ENCODE measurements at places on chromosomes 5 and 9.

- no peak for DNase-seq
Observed at GRCh38 chr9:27626244-27627187, 53.2 kb upstream of the C9orf72 start.

- no peak for DNase-seq
Observed at GRCh38 chr5:14190194-14191164, 47.3 kb downstream of the TRIO start.

DNA sequence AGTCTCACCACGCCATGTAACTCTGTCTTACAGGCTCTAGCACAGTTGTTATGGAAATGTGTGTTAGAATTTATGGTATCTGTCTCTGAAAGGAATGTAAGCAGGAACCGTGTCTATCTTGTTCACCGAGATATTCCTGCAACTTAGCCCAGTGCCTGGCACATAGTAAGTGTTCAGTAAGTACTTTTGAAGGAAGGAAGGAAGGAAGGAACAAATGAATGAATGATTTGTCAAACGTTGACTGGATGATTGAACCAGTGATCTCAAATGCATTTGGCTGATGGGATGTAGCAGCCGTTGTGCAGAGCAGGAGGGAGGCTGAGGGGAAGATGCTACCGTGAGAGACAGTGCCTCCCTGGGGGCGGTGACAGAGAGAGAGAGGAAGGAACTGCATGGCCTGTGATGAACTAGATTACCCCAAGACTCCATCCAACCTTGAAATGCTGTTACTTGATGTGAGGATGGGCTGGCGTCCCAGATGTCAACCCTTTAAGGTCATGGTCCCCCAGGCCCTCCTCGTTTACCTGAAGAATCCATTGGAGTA, 47.5 kb upstream of the PPARGC1B start:
- no peak for DNase-seq

DNA sequence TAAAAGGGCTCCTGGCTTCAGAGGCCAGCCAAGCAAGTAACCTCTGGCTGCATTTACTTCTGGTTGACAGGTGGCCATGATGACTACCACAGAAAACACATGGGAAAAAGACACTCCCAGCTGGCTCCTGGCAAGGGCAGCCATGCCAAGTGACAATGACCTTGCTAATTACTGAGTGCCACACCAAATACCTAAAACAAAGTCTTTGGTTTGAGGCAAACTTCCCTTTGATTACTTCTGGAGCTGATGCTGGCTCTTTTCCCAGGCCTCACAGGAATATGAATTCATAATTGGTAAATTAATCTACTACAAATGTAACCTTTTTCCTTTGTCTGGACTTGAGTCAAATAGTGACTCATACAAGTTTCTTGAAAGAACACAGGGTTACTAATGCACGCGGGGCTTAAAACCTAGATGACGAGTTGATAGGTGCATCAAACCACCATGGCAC, 61.0 kb downstream of the LPAR1 start:
- DNase-seq: no peak

DNA sequence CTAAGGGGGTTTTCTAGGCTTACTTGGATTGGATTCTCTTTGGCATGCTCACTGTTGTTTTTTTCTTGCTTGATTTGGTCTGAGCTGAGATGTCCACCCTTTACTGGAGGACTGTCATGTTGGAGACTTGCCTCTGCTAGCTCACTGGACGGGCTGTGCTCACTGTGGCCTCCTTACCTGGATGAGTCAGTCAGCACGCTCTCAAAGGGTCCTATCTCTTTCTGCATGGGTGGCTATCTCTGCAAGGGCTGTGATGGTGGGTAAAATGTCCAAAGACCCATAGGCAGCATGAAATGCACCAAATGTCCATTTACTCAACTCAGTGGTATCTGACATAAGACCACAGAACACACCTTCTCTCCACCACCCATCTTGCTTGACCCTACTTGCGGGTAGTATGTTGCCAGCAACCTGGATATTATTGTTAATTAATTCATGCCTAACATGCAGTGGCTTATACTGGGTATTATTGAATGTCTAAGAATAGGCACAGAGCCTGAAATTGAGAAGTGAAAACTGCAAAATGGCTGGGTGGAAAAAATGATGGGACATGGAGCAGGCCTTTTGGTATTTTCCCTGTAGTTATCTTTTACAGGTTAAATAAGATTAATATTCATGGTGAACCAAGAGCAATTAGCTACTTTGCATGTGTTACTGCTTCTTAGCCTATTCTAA, 68.9 kb upstream of the TLE1 start:
- DNase-seq: no peak

DNA sequence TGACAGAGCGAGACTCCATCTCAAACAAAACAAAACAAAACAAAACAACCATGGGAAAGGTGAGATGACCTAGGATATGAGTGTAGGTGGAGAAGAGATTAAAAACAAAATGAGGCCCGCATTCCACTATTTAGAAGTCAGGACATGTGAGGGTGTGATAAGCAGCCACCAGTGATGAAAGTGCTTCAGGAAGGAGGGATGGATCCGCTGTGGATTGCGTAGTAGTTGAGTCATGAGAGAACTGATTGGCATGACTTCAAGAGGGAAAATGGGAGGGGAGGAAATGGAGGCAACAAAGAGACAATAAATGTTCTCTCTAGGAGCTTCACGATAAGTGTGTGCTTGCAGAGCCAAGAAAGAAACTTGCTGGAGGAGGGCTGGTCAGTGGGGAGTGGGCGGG, 367.6 kb downstream of the ARL15 start:
- no peak for DNase-seq

- DNase-seq: no peak
Observed at GRCh38 chr9:79973627-79974026, 401.9 kb downstream of the TLE4 start.

DNA sequence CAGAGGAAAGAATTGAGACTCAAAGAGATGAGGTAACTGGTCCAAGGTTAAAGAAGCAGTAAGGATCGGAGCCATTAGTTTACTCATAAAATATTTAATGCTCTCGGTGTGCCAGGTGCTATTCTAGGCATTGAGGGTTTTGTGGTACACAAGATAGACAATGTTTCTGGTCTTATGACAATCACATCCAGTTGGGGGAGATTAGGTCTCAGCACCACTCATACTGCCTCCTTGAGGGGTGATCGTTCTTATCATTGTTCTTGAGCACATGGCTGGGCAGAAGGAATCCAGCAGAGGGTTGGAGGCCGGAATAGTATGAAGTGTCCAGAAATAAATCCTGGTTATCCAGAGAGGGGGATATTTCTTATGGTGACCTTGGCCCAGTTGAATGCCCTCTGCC, 40.7 kb upstream of the LCP2 start:
- DNase-seq: no peak

- no peak for DNase-seq
Observed at GRCh38 chr9:122001491-122002201, 91.5 kb downstream of the TTLL11 start.

- DNase-seq: no peak
Observed at GRCh38 chr5:78591972-78592700, 56.4 kb downstream of the LHFPL2 start.

DNA sequence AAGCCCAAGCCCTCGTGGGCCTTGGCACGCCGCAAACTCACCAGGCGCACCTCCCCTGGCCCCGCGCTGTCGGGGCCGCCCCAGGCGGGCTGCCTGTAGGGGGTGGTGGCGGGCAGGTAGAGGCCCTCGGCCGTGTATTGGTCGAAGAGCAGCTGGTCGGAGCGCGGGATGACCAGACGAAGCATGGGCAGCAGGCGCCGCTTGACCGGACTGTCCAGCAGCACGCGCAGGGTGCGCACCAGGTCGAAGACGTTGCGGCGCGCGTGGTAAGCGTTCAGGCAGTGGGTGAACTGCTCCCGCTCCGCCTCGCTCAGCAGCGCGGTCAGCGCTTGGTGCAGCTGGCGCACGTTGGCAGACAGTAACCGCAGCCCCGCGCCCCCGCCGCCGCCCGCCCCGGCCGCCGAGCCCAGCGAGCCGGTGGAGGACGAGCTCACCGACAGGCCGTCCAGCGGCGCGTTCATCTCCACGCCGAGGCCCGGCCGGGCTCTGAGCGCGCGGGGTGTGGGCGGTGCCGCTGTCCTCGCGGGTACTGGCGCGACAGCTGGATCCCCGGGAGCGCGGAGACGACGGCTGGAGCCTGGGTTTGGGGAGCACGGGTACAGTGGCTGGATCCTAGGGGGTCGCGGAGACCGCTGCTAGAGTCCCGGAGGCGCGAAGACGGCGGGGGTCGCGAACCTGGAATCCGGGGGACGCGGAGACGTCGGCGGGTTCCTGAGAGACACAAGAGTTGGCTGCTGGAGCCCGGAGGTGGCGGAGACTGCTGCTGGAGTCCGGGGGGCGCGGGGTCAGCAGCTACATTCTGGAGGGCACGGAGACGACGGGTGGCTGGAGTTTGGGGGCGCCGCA, 709 bp downstream of the WHRN start:
- DNase-seq: peak; percentile 19

DNA sequence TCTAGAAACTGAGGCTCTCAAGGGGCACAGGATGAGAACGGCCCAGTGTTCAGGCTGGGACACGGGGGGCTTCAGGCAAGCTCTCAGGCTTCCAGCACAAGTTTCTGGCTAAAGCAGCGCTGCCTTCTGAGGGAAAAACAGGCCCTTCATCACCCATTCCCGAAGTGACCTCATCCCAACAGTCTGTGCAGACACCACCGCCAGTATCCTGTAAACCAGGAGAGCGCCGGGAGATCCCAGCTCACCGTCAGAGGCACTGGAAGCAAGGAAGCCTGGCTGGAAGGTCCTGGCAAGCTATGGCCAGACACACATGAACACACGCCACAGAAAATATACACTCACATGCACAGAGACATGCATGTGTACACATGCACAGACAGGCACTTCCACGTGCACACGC, 8.8 kb downstream of the SLC12A7 start:
- DNase-seq: no peak

GRCh38 chr5:54643685-54644106, 126.1 kb downstream of the SNX18 start:
- no peak for DNase-seq
